ENCODE measurements at places on chromosomes 4 and X. TPM values are rescaled to one million over a fixed set of nuclear protein-coding genes. Genes with fewer than 3 reads are reported as not detected.

The CHIC2 gene
- 15.6 TPM for total RNA-seq

- peaks cover 2% of the 10 kb centered on the region for H3K36me3 ChIP-seq
- H3K27me3 ChIP-seq: no peaks in the 10 kb centered on the region
- H3K4me1 ChIP-seq: no peaks in the 10 kb centered on the region
- no peak overlapping the region for H3K4me3 ChIP-seq
These were observed 1532.4 kb upstream of the TENM3 start for GRCh38 chr4:180710628-180711337.

- H3K27ac ChIP-seq: no peak overlapping the region
- peaks cover 12% of the 10 kb centered on the region for H3K27me3 ChIP-seq
- no peak for DNase-seq
- H3K4me3 ChIP-seq: no peak overlapping the region
These were observed 46.8 kb downstream of the PSAPL1 start for GRCh38 chr4:7387925-7388324.

DNA sequence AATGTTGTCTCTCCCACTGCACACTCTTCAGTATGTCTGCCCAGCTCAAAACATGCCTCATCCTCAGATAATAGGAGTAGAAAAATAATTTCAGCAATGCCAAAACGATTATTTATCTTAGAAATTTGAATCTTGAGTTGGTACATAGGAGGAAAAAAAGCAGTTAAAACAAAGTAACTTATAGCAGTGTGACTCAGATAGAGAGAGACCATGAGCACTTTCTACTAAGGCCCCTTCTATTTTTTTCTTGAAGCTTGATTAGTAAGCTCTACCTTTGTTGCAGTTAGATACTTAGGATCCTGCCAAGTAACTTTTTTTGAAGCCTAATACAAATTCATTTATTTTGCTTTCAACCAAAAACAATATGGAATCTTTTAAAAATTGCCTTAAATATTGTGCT lies 212.3 kb downstream of the MAD2L1 start:
- no peak overlapping the region for H3K27ac ChIP-seq
- peaks cover 5% of the 10 kb centered on the region for H3K4me1 ChIP-seq
- H3K27me3 ChIP-seq: no peaks in the 10 kb centered on the region
- no peaks in the 10 kb centered on the region for H3K36me3 ChIP-seq

DNA sequence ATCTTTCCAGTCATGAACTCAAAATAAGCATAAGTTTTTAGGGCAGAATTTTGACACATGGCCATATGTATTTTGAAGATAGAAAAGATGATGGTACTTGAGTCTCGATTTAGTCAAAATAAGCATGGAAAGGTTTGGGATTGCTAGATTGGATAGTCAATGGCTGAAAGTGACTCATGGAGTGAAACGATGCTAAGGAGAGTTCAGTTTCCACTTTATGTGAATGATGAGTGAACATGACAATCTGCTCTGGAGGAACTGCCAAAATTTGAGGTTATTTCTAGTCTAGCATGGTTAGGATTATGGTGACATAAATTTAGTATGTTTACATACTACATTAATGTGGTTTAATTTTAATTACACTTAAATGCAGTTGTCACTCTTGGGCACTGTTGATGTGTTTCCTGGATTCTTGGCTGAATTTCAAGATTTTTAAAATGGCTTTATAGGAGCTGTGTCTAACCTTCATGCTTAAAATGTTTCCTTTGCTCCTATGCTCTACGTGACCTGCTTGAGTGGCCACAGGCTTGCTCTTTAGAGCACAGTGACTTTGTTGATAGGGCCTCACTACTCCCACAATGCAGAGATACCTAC lies 17.1 kb downstream of the DDX3X start:
- H3K4me1 ChIP-seq: no peaks in the 10 kb centered on the region
- no peak overlapping the region for H3K4me3 ChIP-seq
- peaks cover 15% of the 10 kb centered on the region for H3K36me3 ChIP-seq

The ASB9 gene
- 1.6 TPM for total RNA-seq

- H3K36me3 ChIP-seq: no peaks in the 10 kb centered on the region
- H3K4me1 ChIP-seq: peaks cover 7% of the 10 kb centered on the region
- H3K27me3 ChIP-seq: no peaks in the 10 kb centered on the region
- no peak for DNase-seq
These were observed 67.7 kb upstream of the UGT2B4 start for GRCh38 chr4:69563424-69563823.

The ZFP42 gene
- total RNA-seq: 5.5 TPM

The MAGEC3 gene
- total RNA-seq: 0.31 TPM

DNA sequence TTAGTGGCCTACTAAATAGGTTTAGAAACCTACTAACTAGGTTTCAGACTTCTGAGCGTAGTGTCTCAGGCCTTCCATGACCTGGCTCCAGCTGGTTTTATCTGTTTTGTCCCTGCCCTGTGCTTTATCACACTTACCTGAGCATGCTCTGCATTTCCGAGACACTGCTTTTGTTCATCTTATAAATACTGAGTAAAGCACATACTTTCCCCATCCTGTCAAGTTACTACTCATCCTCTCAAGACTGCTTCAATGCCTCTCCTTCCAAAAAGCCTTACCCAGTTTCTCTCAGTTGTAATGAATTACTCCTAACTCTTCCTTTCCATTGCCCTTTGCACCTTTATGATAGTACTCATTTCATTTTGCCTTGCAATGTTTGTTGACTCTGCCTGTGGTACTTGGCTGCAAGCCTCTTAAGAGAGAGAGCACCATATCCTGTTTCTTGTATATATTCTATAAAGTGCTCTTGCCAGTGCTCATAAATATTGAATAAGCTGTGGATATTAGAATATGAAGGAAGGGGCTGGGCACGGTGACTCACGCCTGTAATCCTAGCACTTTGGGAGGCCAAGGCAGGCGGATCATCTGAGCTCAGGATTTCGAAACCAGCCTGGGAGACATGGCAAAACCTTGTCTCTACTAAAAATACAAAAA lies 34.4 kb downstream of the SLAIN2 start:
- no peaks in the 10 kb centered on the region for H3K27me3 ChIP-seq
- DNase-seq: no peak
- H3K4me3 ChIP-seq: no peak overlapping the region
- peaks cover 4% of the 10 kb centered on the region for H3K36me3 ChIP-seq
- peak overlapping the region; percentile 33 for H3K27ac ChIP-seq
- H3K4me1 ChIP-seq: peaks cover 7% of the 10 kb centered on the region

The TRIM61 gene
- total RNA-seq: 2.3 TPM

The GPR50 gene
- total RNA-seq: 0.64 TPM

- no peaks in the 10 kb centered on the region for H3K4me1 ChIP-seq
- DNase-seq: no peak
- H3K27me3 ChIP-seq: no peaks in the 10 kb centered on the region
- H3K27ac ChIP-seq: no peak overlapping the region
- no peak overlapping the region for H3K4me3 ChIP-seq
These were observed 117.0 kb downstream of the TBL1X start for GRCh38 chrX:9581771-9582385.

GRCh38 chr4:110034026-110034393 lies 121.3 kb downstream of the EGF start:
- H3K4me1 ChIP-seq: no peaks in the 10 kb centered on the region
- H3K4me3 ChIP-seq: no peak overlapping the region
- DNase-seq: no peak
- H3K36me3 ChIP-seq: no peaks in the 10 kb centered on the region

The HTRA3 gene
- 0.86 TPM for total RNA-seq

DNA sequence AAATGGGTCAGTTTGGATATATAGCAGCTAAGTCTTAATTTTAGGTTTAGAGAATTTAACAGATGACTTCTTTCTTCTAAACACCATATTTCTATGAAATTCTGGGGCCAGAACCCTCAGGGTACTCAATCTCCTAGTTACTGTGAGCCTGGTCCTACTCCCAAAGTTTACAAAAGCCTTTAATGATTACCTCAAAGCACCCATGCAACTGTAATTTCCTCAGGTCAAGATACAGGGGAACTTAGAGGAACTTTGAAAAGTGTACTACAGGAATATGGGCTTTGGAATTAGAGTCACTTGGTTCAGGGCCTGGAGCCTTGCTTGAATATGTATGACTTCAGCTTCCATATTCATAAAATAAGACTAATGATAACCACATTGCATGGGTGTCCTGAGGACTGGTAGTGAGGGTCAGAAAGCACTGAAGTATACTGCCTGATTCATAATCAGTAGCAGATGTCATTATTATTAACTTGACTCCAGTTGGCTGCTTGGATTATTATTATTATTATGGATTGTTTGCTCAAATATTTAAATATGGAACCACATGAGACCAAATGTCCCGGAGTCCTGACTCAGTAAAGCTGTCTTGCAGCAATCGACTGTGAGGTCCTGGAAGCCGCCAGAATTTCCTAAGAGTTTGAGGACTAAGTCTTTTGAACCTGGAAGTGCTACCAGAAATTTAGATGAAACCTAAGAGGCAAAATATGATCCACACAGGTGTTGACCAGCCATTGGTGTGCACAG lies 2.0 kb upstream of the ADH7 start:
- H3K27ac ChIP-seq: no peak overlapping the region
- DNase-seq: no peak
- H3K4me1 ChIP-seq: peaks cover 6% of the 10 kb centered on the region
- no peaks in the 10 kb centered on the region for H3K27me3 ChIP-seq

DNA sequence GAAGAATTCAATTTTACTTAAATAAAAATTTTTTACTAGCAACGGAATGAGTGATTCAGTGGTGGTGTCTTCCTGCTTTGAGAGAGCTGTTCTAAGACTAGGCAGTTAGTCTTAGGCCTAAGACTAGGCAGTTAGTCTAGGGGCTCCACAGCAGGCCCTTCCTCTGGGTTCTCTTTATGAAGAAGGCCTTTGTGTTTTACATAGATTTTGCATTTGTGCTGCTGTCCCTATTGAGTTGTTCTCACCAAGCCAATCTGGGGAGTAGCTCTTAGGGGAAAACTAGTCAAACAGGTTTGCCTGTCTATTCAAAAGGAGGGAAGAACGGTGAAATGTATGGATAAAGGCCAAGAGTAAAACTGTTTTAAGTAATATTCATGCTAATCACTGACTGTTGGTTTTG lies 7.6 kb downstream of the UGT8 start:
- H3K36me3 ChIP-seq: no peaks in the 10 kb centered on the region
- H3K4me3 ChIP-seq: no peak overlapping the region
- no peak overlapping the region for H3K27ac ChIP-seq
- H3K27me3 ChIP-seq: no peaks in the 10 kb centered on the region

The SPANXN2 gene
- not detected for total RNA-seq

- H3K27ac ChIP-seq: no peak overlapping the region
- H3K36me3 ChIP-seq: no peaks in the 10 kb centered on the region
- no peak for DNase-seq
- no peak overlapping the region for H3K4me3 ChIP-seq
- peaks cover 2% of the 10 kb centered on the region for H3K4me1 ChIP-seq
These were observed 132.7 kb downstream of the CPZ start for GRCh38 chr4:8725071-8725841.

DNA sequence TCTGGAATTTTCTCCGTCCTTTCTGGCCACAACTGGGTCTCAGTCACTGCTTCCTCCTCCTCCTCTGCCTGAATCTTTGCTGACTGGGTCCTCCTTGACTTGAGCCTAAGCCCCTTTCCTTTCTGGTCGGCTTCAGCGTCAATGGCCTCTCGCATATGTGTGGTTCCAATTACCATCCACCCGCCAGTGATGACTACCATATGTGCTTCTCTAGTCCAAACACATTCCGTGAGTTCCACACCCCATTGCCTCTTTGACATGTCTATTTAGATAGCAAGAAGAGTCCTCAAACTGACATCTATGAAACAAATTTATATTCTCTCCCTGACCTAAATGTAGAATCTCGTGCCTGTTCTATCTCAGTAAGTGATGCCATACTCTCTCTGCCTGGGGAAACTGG lies 19.8 kb downstream of the MXRA5 start:
- no peak for DNase-seq
- no peaks in the 10 kb centered on the region for H3K27me3 ChIP-seq
- no peak overlapping the region for H3K27ac ChIP-seq
- no peaks in the 10 kb centered on the region for H3K36me3 ChIP-seq
- no peak overlapping the region for H3K4me3 ChIP-seq
- no peaks in the 10 kb centered on the region for H3K4me1 ChIP-seq

The CFAP99 gene
- total RNA-seq: not detected

- DNase-seq: no peak
- no peak overlapping the region for H3K27ac ChIP-seq
- no peak overlapping the region for H3K4me3 ChIP-seq
These were observed 17.6 kb downstream of the APBB2 start for GRCh38 chr4:41196633-41197332.

DNA sequence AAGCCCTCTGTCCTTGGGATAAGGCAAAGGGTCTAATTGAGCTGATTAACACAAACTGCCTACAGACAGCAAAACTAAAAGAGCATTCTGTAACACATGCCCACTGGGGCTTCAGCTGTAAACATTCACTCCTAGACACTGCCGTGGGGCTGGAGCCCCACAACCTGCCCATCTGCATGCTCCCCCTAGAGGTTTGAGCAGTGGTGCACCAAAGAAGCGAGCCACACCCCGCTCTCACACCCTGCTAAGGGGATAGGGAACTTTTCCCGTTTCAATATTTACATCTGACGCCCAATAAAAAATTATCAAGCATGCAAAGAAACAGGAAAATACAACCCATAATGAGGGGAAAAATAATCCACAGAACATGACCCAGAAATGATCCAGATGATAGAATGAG lies 46.9 kb upstream of the HSD17B10 start:
- H3K27ac ChIP-seq: no peak overlapping the region
- H3K36me3 ChIP-seq: no peaks in the 10 kb centered on the region
- no peak for DNase-seq
- H3K4me1 ChIP-seq: no peaks in the 10 kb centered on the region
- peaks cover 3% of the 10 kb centered on the region for H3K27me3 ChIP-seq

- no peaks in the 10 kb centered on the region for H3K27me3 ChIP-seq
- peaks cover 32% of the 10 kb centered on the region for H3K36me3 ChIP-seq
- no peak overlapping the region for H3K27ac ChIP-seq
- DNase-seq: no peak
- H3K4me3 ChIP-seq: no peak overlapping the region
- H3K4me1 ChIP-seq: peaks cover 4% of the 10 kb centered on the region
These were observed 145.1 kb downstream of the COL4A5 start for GRCh38 chrX:108584617-108585211.

- H3K27ac ChIP-seq: peak overlapping the region; percentile 4
- no peaks in the 10 kb centered on the region for H3K27me3 ChIP-seq
- DNase-seq: no peak
- H3K36me3 ChIP-seq: peaks cover 2% of the 10 kb centered on the region
These were observed 55.1 kb downstream of the NAF1 start for GRCh38 chr4:163111588-163111987.

GRCh38 chr4:86944964-86945781 lies 10.4 kb downstream of the AFF1 start:
- no peak overlapping the region for H3K4me3 ChIP-seq
- no peaks in the 10 kb centered on the region for H3K27me3 ChIP-seq
- H3K4me1 ChIP-seq: peaks cover 27% of the 10 kb centered on the region
- no peak for DNase-seq
- peaks cover 1% of the 10 kb centered on the region for H3K36me3 ChIP-seq

GRCh38 chr4:72094059-72094797 lies 62.4 kb downstream of the NPFFR2 start:
- H3K4me1 ChIP-seq: no peaks in the 10 kb centered on the region
- H3K4me3 ChIP-seq: no peak overlapping the region
- H3K27ac ChIP-seq: no peak overlapping the region
- H3K36me3 ChIP-seq: no peaks in the 10 kb centered on the region
- no peaks in the 10 kb centered on the region for H3K27me3 ChIP-seq

The GLRA2 gene
- total RNA-seq: not detected

Measured in progenitor cell of endocrine pancreas (in vitro differentiated cells).